ENCODE measurements at places on chromosomes 16 and 17.

- no peak for DNase-seq
Measured at GRCh38 chr16:68626557-68626956, 18.6 kb upstream of the CDH3 start.

- DNase-seq, result no peak
Measured at GRCh38 chr16:67115639-67116038, 5.9 kb downstream of the PHAF1 start.

GRCh38 chr17:58337600-58338453 is 9.2 kb upstream of the TSPOAP1 start:
- peak; percentile 90 for DNase-seq

GRCh38 chr17:78294776-78295175 is 63.3 kb downstream of the TMEM235 start:
- DNase-seq, result no peak

GRCh38 chr16:12092544-12092921 is 116.0 kb downstream of the SNX29 start:
- no peak for DNase-seq

- no peak for DNase-seq
Measured at GRCh38 chr16:67533024-67533560, 4.5 kb downstream of the RIPOR1 start.

DNA sequence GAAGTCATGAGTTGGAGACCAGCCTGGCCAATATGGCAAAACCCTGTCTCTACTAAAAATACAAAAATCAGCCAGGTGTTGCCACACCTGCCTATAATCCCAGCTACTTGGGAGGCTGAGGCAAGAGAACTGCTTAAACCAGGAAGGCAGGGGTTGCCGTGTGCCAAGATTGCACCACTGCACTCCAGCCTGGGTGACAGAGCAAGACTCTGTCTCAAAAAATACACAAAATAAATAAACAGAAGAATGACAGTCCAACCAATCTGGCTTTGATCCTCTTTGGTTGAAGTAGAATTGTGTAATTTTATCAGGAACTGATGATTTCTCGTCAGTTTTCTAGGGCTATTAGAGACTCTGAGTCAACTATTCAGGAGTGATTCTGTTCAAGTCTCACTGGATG is 79.4 kb downstream of the SLC5A11 start:
- DNase-seq, result no peak

DNA sequence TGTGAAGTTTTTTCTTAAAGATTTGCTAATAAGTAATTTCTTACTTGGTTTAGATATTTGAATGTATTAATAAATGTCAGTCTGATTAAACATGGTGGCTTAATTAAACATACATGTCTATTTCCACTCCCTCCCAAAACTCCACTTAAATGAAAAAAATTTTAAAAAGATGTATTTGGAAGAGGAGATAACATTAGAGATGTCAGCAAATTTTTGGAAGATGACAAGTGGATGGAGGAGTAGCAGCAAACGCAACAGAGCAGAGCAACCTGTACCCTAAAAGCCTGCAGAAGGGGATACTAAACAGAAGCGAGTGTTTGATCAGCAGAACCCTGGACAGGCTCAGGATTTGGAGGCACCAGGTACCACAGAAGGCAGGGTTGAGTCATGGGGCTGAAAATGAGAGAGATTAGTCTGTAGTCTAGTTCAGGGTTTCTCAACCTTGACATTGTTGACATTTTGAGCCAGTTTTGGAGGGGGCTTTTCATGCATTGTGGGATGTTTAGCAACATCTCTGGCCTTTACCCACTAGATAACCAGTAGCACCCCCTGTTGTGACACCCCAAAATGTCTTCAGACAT is 17.8 kb downstream of the LUC7L3 start:
- no peak for DNase-seq

GRCh38 chr16:52051414-52052172 is 495.4 kb downstream of the TOX3 start:
- DNase-seq, result no peak

- DNase-seq, result no peak
Measured at GRCh38 chr17:18986541-18987229, 17.9 kb downstream of the FAM83G start.

DNA sequence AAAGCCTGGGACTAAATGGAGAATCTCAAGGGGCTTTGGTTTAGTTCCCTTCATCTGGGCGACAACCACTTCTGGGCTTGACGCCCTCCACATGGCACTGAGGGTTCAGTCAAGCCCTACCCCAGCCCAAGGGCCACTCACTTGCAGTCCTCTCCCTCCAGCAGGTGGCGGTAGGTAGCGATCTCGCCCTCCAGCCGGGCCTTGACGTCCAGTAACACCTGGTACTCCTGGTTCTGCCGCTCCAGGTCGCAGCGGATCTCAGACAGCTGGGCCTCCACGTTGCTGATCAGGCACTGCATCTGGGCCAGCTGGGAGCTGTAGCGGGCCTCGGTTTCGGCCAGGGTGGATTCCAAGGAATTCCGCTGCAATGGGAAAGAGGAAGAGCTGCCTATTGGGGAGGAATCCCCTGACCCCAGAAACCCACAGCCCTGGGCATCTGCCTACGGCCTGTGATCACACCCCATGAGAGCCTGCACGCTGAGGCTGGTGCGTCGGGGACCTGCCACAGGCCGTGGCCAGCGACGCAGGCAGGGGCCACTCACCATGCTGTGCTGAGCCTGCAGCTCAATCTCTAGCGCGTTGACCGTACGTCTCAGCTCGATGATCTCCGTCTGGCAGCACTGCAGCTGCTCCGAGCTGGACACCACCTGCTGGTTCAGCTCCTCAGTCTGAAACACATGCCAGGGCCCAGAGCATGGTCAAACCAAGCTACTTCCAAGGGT is 2.7 kb downstream of the KRT36 start:
- DNase-seq, result no peak

GRCh38 chr16:31201582-31202413 is 762 bp downstream of the PYCARD start:
- DNase-seq, result no peak

DNA sequence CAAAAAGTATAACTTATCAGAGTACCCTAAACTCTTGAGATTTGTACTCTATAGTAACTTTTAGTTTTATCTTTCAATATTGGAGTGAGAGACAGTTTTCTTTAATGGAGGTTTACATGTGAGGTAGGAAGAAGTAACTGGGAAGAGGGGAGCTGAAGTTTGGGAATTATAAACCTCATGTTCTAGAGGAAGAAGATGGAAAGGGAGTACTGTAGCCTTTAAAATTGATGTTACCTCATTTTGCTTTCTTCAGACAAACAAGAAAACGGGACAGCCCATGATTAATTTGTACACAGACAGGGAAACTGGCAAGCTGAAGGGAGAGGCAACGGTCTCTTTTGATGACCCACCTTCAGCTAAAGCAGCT is 9.5 kb downstream of the FUS start:
- DNase-seq, result no peak

DNA sequence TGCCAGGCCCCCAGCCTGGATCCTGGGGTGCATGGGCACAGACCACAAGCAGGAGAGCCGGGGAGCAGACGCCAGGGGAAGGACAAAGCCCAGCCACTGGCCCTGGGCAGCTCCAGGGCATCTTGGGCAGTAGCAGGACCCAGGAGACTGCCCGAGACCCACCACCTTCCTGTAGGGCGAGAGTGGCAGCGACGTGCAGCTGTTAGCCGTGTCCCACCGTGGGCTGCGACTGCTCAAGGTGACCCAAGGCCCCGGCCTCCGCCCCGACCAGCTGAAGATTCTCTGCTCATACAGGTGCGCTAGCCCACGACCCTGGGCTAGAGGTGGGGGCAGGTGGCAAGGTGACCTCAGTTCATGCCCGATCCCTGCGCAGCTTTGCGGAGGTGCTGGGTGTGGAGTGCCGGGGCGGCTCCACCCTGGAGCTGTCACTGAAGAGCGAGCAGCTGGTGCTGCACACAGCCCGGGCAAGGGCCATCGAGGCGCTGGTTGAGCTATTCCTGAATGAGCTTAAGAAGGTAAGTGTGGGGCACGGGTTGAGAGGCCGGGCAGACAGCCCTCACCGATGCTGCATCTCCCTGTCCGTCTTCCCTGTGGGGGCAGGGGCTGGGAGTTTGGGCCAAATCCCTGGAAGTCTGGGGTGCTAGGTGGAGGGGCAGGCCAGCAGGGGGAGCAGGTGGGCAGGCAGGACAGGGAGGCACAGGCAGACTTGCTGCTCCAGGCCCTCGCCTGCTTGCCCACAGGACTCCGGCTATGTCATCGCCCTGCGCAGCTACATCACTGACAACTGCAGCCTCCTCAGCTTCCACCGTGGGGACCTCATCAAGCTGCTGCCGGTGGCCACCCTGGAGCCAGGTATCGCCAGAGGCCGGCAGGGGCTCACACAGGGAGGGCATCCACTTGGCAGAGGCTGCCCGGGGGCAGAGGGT is 13.5 kb upstream of the SMIM5 start:
- no peak for DNase-seq

All from activated T-helper 9 cell treated with anti-CD3 and anti-CD28 coated beads, Interleukin-2, amount 50 U/mL, for 16 hours (primary cell).